ENCODE measurements at places on chromosomes 1 and 21. TPM values are rescaled to one million over a fixed set of nuclear protein-coding genes. Genes with fewer than 3 reads are reported as not detected.

Gene PLA2G2F
- not detected for total RNA-seq

Gene ZFP69B
- 4.2 TPM for total RNA-seq

Gene INPP5B
- 34.3 TPM for total RNA-seq

Gene CRP
- not detected for total RNA-seq

Gene LPAR3
- 0.32 TPM for total RNA-seq

Gene DYNLT4
- not detected for total RNA-seq

Gene FOXD3
- total RNA-seq, result not detected

Gene RGS16
- 0.11 TPM for total RNA-seq

Gene URB1
- total RNA-seq, result 15.7 TPM

Gene RNF186
- total RNA-seq, result not detected

Gene SERPINC1
- not detected for total RNA-seq

GRCh38 chr1:184326278-184326677 lies 60.6 kb upstream of the C1orf21 start:
- DNase-seq, result no peak

DNA sequence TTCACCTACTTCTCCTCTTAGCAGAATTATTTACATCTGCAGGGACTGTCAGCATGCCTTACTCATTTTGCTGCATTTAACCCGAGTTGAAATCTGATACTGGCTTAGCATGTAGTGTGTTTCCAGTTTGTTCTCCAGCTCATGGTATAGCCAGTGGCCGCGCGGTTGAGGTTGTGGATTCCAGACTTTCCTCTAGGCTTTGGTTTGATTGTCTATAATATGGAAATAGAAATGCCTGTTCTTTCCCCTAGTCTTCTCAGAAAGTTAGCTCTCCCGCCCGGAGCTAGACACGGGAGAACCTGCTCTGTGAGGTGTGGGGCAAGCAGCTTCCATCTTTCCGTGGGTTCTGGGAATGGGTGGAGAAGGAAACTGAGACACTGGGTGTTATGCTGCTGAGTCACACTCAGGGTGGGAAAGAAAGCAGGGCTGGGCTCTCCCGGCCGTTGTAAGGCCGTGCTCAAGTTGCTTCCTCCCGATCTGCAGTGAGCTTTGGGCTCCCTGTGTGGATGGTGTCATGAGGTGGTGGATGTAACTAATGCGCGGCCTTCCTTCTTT lies 206.8 kb upstream of the TMEM51 start:
- DNase-seq, result peak; percentile 84

DNA sequence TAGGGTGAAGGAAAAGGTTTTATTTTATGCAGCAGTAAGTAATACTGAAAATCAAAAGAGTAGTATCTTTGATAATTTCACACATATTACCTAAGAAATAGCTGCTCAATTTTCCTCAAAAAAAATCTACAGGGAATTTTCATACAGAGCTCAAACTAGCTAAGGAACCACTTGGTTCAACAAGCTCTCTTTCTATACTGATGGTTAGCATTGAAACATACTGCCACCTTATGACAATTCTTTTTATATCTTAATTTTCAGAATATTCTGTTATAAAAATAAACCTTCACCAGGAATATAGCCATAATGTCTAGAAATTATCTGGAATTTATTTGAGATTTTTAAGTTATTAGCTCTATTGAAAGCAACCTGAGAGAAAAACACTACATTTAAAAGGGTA lies 142.1 kb downstream of the DPYD start:
- DNase-seq, result peak; percentile 16

DNA sequence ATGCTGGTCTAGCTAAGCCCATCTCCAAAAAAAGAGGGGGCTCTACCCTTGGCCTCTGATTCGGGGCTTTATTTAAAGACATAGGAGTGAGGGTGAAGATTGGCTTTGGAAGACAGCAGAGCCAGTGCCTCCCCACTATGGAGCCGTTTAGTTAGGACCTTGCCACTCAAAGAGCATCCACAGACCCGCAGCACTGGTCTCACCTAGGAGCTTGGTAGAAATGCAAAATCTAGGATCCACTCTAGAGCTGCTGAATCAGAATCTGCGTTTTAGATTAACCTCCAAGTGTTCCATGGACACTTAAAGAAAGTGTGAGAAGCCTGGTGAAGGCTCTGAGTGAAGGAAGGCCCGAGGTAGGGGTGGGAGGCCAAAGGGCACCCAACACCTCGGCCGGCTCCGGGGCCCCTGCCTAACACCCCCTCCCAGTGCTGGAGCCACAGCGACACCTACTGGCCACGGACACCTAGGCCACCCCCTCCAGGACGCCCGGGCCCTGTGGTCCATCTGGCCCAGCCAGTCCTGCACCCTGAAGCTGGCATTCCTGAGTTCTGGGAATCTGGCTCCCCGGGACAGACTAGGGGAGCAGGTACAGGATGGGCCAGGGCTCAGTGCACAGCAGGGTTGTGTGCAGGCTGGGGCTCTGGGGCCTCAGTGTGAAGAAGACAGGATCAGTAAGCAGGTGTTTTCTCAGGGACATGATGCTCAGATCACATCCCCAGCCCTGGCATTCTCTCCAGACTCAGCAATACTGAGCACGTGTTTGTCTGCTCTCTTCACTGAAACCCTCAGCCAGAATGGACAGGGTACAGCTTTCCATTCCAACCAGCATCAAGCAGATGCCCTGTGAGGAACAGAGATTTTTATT lies 79.2 kb downstream of the TMEM53 start:
- DNase-seq, result peak; percentile 75

GRCh38 chr1:1237874-1238701 lies 6.1 kb downstream of the B3GALT6 start:
- no peak for DNase-seq

- no peak for DNase-seq
These were observed 23.0 kb downstream of the IVNS1ABP start for GRCh38 chr1:185293967-185294542.

GRCh38 chr1:109979489-109980091 lies 5.0 kb upstream of the AHCYL1 start:
- DNase-seq, result peak; percentile 88

DNA sequence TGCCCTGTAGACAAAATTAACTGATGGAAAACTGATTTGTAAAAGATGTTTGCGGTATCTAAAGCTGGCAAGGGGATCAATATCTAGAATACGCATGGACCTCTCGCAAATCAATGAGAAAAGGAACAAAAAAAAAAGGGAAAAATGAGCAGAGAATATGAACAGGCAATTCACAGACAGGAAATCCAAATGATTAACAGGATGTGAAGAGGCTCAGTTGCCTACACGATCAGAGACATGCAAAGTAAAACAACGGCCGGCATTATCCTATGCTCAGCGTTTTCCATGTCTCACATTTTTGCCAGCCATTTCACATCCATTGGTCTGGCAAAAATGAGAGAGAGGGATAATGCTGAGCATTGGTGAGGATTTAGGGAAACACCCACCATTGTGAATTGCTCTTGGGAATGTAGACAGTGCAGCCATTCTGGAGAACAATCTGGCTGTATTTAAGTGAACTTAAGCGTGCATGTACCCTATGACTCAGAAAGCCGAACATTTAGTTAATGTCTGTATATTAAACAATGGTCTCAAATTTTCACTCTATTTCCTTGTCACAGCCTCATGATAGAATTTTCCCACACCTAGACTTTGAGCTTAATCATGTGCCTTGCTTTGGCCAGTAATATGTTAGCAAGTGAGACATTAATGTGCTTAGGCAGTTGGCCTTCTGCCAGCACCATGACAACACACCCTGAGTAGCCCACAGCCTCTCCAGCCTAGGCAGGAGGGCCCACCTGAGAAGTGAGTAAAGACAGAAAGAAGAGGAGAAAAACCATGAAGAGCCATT lies 61.0 kb upstream of the NBPF3 start:
- DNase-seq, result no peak

GRCh38 chr1:80318108-80318507 lies 1311.6 kb upstream of the ADGRL4 start:
- no peak for DNase-seq

DNA sequence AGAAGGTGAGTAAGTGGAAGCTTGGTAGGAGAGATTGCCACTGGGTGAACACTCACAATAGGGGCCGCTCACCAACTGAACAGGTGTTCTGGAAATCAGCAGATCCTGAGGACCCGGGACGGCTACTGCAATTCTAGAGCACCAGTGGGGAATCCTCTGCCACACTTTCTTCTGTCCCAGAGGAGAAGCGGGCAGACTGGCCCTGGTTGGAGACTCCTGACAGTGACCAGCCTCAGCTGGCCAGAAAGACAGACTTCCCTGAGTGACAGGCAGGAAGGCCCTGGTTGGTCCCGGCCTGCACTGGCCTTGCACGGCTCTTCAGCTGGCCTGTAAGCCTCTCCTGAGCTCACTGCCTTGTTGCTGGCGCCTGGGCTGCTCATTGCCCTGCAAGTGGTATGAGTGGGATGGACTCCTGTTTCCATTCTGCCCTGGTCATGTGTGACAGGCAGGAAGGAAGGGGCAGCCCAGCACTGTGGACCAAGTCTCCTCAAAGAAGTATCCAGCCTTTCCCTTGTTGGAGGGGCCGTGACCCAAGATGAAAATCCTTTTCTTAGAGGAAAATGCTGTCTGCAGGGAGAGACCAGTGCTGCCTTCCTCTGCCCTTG lies 34.5 kb downstream of the MAN1C1 start:
- DNase-seq, result no peak

- DNase-seq, result no peak
These were observed 82.1 kb upstream of the COL6A1 start for GRCh38 chr21:45899317-45900033.

GRCh38 chr1:219345953-219346352 lies 172.3 kb downstream of the LYPLAL1 start:
- DNase-seq, result no peak

DNA sequence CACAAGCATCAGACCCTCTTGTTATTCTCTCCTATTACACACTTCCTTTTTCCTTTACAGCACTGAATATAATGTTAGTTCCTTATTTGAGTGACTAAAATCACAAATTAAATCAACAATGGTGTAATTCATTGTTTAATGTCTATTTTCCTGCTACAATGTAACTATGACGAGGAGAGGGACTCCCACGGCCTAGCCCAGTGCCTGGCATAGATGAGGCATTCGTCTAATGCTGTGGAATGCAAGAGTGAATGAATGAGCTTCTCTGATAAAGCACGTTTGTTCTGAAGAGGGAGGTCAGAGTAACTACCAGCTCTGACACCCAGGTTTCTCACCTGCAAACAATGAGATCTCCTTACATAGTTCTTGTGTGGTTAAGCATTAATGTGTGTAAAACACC lies 479.4 kb downstream of the OMA1 start:
- no peak for DNase-seq

DNA sequence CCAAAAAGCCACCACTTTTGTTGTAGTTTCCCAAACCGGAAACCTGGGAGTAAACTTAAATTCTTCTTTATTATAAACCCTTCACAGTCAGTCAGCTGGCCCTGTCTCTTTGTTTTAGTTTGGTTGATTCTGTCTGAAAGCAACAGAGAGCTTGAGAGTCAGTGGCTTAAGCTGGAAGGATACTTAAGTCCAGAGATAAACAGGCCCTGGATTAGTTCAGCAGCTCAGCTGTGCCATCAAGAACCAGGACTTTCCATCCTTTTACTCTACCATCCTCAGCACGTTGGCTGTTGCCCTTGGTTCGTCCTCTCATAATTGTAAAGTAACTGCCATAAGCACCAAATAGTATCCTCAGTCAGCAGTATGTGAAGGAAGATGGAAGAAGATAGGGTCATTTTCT lies 4.5 kb downstream of the DESI2 start:
- no peak for DNase-seq

GRCh38 chr21:38777531-38777930 lies 28.2 kb upstream of the ETS2 start:
- DNase-seq, result no peak

All from GM23248 (cell line).